ENCODE measurements at places on chromosomes 1 and 21.

- peak; percentile 15 for DNase-seq
Measured at GRCh38 chr1:116940814-116941599, 31.3 kb downstream of the PTGFRN start.

DNA sequence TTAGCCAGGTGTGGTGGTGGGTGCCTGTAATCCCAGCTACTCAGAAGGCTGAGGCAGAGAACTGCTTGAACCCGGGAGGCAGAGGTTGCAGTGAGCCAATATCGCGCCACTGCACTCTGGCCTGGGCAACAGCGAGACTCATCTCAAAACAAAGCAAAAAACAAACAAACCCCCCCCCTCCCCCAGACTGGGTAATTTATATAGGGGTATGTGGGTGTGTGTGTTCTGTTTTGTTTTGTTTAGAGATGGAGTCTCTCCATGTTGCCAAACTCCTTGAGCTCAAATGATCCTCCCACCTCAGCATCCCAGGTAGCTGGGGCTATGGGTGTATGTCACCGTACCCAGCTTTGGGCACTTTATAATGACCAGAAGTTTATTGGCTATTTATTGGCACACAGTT lies 73.6 kb downstream of the SLC27A3 start:
- DNase-seq: no peak

DNA sequence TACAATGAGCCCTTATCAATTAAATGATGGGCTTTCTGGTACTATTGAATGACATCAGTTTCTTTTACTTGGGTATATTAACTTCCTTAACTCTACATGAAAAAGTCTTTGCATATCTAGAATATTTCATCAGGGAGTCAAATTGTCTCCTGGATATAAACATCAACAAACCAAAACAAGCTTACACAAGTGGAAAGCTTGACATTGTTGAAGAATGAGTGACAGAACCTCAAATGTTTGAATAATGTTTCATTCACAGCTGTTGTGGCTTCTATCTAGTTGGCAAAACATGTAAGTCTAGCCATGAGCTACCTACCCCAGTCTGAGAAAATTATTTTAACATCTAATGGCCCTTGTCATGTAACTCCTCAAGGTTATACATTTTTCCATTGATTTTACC lies 604.8 kb upstream of the ADAMTS5 start:
- DNase-seq: no peak

- no peak for DNase-seq
Measured at GRCh38 chr1:66767626-66768025, 15.4 kb downstream of the DYNLT5 start.

DNA sequence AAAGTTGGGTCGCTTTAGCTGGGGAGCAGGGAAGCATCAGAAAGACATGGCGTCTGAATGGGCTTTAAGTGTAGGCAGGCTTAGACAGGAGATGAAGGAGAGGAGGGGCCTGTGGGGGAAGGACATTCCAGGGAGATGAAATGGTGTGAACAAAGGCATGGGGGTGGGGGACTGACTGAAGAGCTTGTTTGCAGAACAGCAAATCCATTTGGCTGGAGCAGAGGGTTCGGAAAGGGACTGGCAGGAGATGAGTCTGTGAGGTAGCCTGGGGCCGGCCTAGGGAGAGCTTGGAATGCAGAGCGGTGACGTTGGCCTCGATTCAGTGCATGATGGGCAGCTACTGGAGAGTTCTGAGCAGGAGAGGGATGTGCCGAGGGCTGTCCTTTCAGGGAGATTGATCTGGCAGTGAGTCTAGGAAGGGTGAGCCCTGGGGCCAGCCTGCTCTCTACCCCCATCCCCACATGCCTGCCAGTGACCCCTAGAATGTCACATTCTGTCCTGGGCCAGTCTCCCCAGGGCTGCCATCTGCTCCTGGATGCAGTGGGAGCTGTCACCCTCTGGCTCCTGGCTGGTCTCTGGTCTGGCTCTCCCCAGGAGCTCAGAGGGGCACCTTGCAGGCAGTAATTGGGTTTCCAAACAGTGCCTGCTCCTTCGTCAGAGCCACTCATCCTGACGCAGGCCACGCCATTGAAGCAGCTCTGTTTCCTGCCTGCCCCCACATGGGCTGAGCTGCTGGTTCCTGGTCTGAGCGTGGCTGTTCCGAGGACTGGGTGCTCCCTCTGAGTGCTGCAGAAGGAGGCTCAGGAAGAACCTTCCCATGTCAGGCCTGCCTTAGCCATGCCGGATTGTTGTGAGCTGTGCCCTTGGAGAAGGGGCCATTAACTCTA lies 22.3 kb upstream of the TMEM222 start:
- DNase-seq: peak; percentile 64

- DNase-seq: peak; percentile 16
Measured at GRCh38 chr1:165496501-165496900, 47.3 kb upstream of the LRRC52 start.

DNA sequence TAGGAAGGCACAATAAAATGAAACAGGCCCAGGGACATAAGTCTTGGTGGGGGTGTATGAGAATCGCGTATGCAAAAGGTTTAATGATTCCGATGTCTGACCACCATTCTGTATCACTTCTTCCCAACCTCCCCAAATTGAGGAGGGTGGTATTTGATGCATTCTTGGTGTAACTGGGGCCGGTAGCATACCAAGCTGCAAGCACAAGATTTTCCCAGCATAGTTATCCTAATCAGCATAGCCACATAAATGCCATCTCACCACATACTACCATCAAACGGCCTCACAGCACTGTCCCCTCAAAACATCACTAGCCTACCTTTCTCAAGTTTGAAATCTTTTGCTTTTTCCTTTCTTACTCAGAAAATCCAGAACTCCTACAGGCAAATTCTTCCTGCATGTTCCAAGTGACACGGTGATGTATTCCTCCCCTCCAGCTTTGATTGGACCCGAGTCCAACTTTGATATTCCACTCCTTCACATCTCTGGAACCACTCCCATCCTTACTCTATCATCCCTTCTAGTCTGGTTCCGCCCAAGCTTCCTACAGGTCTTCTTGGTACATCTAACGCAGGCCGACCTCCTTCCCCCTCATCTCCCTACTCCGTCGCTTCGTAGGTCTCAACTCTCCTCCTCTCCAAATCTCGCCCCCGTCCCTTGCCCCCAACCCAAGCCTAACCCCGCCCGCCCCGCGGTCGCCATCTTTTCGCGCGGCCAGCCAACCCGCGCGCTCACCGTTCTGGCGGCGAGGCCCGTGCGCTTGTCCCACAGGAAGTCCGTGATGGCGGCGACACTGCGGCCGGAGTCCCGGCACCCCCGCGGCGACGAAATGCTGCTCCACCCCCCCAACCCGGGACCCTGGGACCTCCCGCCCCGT lies 600 bp downstream of the CLK2 start:
- DNase-seq: peak; percentile 87

DNA sequence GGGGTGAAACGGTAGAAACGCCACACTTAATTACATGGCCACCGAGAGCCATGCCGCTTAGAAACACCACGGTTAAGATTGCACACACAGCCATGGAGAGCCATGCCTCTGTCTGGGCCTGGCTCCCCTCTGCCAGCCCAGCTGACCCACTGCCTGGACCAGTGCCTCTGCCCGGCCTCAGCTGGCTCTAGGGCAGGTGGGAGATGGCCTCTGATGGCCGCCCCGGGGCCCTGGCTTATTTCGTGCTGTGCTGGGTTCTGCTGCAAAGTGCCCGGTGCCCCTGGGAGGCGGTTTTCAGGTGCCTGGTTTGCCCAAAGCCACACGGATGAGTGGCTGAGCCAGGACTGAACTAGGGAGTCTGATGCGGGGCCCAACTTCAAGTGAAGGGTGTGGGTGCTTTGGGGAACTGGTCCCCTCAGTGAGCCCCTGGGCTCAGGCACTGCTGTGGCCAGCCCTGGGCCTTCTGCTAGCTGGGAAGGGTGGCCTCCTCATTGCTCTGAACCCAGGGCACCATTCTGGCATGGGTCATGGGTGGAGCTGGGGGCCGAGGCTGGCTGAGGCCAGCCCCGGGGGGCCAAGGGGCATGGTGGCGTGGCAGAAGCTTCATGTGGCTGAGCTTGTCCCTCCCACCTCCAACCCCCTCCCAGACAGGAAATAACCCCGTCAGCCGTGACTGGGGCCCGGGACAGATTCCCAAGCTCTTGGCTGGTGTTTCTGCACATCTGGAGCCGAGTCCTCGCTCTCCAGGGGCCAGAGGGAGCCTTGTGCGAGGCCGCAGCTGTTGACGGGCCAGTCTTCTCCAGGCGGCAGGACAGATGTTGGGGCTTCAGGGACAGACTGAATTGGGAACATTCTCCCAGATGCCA lies 1.9 kb upstream of the GPR153 start:
- DNase-seq: no peak

- peak; percentile 37 for DNase-seq
Measured at GRCh38 chr1:18041685-18042355, 65.8 kb upstream of the IGSF21 start.

GRCh38 chr1:2299131-2299627 lies 71.1 kb downstream of the SKI start:
- no peak for DNase-seq

- no peak for DNase-seq
Measured at GRCh38 chr1:212698467-212699103, 1.1 kb downstream of the BATF3 start.

- peak; percentile 46 for DNase-seq
Measured at GRCh38 chr1:22364764-22365163, 86.9 kb upstream of the ZBTB40 start.

- DNase-seq: no peak
Measured at GRCh38 chr1:61782771-61783170, 40.5 kb downstream of the PATJ start.

GRCh38 chr1:205711105-205712048 lies 31.1 kb upstream of the SLC45A3 start:
- DNase-seq: peak; percentile 96

- no peak for DNase-seq
Measured at GRCh38 chr1:29636936-29637335, 400.6 kb downstream of the PTPRU start.

- peak; percentile 88 for DNase-seq
Measured at GRCh38 chr1:35692317-35692716, 26.4 kb downstream of the C1orf216 start.

DNA sequence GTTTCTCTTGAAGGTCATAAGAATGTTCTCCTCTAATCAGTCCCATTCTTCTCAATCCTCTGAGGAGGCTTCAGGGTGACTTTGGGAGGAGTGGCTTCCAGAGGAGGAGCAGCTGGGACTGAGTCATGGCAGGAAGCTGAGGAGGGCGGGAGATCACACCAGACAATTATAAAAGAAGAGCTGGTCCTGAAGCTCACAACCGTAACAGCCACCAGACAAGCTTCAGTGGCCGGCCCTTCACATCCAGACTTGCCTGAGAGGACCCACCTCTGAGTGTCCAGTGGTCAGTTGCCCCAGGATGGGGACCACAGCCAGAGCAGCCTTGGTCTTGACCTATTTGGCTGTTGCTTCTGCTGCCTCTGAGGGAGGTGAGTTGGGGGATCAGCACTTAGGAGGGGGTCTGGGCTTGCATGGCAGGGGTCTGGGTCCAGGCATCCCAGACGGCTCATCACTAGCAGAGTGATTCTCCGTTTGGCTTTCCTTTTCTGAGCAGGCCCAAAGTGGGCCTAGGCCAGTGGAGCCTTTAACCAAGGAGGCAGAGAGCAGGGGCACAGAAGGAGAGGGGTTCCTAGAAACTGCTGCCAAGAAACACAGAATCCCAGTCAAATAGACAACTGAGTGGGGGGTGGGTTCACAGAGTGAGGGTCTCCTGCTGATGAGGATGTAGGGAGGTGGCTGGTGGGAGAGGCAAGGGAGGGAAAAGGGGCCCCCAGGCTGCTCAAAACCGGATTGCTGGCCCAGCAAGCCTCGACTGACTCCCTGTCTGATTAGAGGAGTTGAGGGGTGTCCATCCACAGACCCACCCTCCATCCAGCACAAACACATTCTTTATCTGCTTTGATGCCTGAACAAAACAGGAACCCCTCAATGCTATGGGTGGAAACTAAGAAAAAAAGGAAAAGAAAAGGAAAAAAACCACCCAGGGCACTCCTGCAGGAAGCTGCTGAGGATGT lies at the start of gene ECM1:
ECM1 (plus strand) TSS at position 198 of the 953 bp plus-strand sequence; CDS start at position 299, 101 bp downstream.
- peak; percentile 22 for DNase-seq

- no peak for DNase-seq
Measured at GRCh38 chr1:4851385-4852065, 197.1 kb downstream of the AJAP1 start.

GRCh38 chr1:82441402-82441801 lies 640.7 kb downstream of the ADGRL2 start:
- peak; percentile 19 for DNase-seq

DNA sequence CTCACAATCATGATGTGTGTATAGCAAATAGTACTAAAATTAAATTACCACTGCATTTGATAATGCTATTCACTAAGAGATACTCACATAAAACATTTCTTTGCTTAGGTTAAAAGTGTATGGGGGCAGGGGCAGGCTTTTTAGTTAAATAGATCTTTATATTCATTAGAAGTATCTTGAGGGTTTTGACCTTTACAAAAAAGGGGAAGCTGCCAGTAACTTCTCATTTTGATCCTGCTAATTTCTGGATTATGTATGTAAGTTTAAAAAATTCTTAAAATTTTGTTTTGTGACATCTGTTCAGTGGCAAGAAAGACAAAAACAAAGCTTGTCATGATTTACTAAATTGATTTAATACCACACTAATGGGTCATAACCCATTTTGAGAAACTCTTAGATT lies 45.8 kb upstream of the S1PR1 start:
- DNase-seq: no peak

DNA sequence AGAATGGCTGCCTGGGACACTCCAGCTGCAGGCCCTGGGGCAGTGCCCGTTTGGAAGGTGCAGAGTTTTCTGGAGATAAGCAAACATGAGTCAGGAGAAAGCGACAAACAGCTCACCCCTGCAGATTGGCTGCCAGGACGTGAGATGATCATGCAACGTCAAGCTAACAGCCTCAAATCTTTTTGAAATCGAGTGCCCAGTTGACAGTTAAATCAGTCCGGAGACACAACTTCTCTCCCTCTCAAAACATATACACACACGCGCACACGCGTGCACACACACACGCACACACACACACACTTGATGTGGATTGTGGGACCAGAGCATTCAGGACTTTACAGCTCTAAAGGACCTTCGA lies 49.4 kb downstream of the TENT5C start:
- no peak for DNase-seq

DNA sequence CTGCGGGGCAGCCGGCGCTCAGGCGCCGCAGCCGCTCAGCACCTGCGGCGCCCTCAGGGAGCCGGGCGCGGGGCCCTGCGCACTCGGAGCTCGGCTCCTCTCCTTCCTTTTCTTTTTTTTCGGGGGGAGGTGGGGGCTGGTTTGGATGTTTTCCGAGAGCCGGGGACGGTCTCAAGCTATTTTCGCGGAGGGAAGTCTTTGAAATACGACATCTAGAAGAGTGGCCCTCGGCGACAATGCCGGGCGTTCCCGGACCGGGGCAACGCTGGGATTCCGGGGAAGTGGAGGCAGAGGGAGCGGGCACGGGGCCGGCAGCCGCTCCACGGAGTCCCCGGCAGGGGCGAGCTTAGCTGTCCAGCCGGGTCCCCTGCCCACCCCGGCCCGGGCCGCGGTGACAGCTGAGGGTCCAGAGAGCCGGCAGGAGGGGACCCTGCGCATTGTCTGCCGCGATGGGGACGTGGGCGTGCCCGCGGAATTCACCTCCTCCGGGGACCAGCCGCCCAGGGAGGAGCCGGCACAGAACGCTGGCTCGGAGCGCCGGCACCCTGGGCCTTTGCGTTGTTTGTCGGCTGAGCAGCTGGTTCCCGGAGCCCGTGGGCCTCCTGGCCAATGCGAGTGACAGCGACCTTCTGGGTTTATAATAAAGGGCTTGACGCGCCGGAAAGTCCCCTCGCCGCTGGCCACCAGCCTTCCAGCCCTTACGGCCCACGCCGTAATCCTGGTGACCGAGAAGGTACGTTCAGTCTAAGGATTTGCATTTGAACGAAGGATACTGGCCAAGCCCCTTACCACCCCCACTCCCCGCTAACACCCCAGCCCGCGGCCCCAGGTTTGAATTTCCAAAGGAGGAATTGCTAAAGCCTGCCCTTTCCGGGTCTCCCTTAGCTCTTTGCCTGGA lies 582 bp downstream of the SLC37A1 start:
- DNase-seq: peak; percentile 68

- peak; percentile 50 for DNase-seq
Measured at GRCh38 chr1:62746086-62746808, 37.7 kb upstream of the ATG4C start.

Measured in NCI-H82 (cell line).